ENCODE measurements at places on chromosomes 3 and 15.

- no peak for DNase-seq
These were observed 607.5 kb upstream of the BCHE start for GRCh38 chr3:166444756-166445155.

GRCh38 chr3:9903238-9903624 is 583 bp downstream of the IL17RE start:
- no peak for DNase-seq

GRCh38 chr3:189041482-189042090 is 130.2 kb upstream of the TPRG1 start:
- DNase-seq, result peak; percentile 57

GRCh38 chr15:72515591-72516389 is 41.7 kb downstream of the ARIH1 start:
- no peak for DNase-seq

DNA sequence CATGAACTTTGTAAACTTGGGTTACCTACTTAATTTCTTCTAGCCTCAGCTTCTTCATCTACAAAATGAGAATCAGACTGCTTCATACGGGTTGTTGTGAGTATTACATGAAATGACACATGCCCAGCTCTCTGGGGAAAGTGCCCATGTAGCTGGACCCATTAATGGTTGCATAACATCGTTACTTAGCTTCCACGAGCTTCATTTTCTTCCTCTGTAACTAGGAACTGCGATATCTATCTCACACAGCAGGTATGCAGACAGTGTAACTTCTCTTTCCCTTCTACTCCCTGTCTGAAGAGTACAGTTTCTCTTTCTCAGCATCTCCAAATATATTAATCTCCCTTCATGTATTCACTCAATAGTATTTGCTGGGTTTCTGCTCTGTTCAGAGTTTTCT is 37.9 kb upstream of the DLG1 start:
- DNase-seq, result no peak

- no peak for DNase-seq
These were observed 22.4 kb downstream of the PAQR5 start for GRCh38 chr15:69320977-69321554.

DNA sequence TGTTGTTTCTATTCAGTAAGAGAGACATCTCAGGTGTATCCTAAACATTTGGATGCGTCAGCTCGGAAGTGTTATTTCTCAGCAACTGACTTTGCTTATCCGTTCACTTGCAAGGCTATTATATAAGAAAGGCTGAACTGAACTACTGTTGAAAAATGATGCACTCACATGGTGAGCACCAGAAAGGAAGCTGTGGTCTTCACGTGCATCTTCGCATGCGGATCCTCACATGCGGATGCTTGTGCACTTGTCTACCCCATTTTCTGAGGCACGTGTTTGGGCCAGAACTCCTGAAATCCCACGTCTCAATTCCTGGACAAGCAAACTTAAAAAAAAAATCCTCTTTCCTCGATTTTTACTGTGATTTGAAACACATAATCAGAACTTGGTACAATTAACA is 63.2 kb downstream of the PDZRN3 start:
- no peak for DNase-seq

DNA sequence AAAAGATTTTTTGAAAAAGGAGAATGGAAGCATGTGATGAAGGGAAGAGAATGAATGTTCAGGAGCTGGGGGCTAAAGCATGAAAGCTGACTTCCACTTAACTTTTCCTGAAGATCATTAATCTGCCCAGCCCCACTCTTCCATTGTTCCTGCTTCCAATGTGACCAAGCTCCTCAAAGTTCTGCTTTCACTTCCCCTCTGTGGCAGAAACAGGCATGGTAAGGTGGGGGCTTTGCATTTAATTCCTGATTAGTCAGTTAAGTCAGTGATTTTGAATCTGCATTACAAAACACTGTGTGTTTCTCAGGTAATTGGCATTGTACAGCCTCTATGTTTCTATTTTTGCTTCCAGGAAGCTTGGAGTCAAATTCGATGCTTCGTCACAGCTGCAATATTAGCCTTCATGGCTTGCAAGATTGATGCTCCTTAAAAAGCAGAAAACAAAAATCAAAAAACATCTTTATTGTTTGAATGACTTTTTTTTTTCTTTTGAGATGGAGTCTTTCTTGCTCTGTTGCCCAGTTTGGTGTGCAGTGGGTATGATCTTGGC is 7.3 kb upstream of the TM6SF1 start:
- DNase-seq, result no peak

- no peak for DNase-seq
These were observed 145.0 kb downstream of the ADAM10 start for GRCh38 chr15:58604455-58604923.

- DNase-seq, result peak; percentile 77
These were observed 51.8 kb upstream of the GATM start for GRCh38 chr15:45429941-45430792.

- DNase-seq, result no peak
These were observed 279.3 kb downstream of the KCNH8 start for GRCh38 chr3:19427422-19428149.

GRCh38 chr15:52021128-52021671 is 2.2 kb downstream of the MAPK6 start:
- DNase-seq, result peak; percentile 59

GRCh38 chr3:9195390-9195789 is 54.1 kb downstream of the SRGAP3 start:
- no peak for DNase-seq

GRCh38 chr3:181431748-181432147 is 280.0 kb upstream of the SOX2 start:
- DNase-seq, result no peak

- DNase-seq, result no peak
These were observed 91.5 kb upstream of the GOLIM4 start for GRCh38 chr3:168187233-168187632.

DNA sequence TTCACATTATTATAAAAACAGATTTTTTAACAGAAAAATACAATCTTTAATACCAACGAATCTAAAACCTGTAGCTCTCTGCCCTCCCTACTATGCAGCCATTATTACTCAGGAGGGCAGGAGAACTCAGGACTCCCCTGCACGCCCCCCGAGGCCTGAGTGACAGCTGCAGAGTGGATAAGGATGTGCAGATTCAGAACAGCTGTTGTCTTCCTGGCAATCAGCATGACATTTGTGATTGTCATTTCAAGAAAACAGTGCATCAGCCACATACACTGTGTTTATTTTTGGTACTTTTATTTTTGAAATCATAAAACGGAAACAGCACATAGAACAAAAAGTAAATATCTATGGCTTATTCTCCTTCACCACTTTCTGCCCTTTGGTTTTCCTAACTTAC is 450.8 kb downstream of the OCA2 start:
- no peak for DNase-seq

GRCh38 chr3:117553461-117553860 is 843.9 kb downstream of the TUSC7 start:
- no peak for DNase-seq

DNA sequence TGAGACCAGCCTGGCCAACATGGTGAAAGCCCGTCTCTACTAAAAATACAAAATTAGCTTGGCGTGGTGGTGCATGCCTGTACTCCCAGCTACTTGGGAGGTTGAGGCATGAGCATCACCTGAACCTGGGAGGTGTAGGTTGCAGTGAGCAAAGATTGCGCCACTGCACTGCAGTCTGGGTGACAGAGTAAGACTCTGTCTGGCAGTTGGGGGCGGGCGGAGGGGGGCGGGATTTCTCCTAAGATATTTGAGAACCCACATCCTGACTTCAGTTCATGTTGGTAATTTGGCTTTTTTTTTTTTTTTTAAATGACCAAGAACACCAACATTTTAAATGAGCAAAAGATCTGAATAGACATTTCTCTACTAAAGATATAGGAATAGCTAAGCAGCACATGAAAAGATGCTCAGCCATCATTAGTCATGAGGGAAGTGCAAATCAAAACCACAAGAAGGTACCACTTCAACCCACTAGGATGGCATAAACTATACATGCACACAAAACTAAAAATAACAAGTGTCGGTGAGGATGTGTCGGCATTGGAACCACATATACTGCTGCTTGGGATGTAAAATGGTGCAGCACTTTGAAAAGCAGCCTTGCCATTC is 75.6 kb upstream of the LMOD3 start:
- peak; percentile 57 for DNase-seq

GRCh38 chr3:20055020-20055775 is 15.0 kb downstream of the KAT2B start:
- no peak for DNase-seq

GRCh38 chr3:71924721-71925120 is 139.8 kb upstream of the PROK2 start:
- DNase-seq, result no peak

GRCh38 chr3:100106531-100107141 is 7.7 kb downstream of the FILIP1L start:
- no peak for DNase-seq

- DNase-seq, result no peak
These were observed 39.1 kb downstream of the MEF2A start for GRCh38 chr15:99604865-99605264.

DNA sequence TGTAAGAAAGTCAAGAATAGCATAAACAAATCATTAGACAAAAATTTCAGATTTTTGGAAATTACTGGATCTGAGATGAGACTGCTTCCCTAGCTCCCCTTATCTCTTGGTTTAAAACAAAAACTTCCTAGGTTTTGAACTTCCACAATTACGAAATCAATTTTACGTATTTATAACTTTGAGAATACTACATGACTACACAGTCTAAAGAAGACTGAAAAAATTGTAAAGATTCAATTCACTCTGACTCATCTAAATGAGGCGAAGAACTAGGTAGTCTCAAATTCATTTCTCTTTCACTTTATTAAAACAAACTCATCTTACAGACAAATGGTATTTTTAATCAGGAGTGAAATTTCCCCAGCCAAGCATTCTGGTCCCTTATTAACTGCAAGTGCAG is 10.3 kb downstream of the CCDC54 start:
- no peak for DNase-seq

- DNase-seq, result no peak
These were observed 10.5 kb downstream of the SEMA4B start for GRCh38 chr15:90211440-90212143.

GRCh38 chr3:138234401-138235179 is 47.5 kb downstream of the ARMC8 start:
- DNase-seq, result no peak

DNA sequence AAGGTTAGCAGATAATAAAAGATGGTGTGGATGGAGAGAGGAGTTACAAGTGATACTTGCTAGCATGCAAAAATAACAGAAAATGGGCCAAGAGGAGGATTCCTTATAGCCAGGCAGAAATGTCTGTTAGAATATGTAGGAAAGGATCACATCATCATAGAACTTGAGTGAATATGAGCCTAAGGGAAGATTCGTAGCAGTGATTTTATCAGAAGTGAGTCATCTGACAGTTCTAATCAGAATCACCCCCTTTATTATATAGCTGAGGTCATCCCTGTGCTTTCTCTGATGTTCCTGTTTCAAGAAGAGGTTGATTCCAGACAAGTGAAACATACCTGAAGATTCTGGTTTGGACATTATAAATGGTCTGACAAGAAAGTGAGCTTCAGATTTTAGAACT is 22.9 kb downstream of the EXOG start:
- DNase-seq, result no peak

Data from stimulated activated CD4-positive, alpha-beta T cell treated with anti-CD3 and anti-CD28 coated beads, Interleukin-15, amount 100 ng/mL, for 48 hours (primary cell).